ENCODE measurements at places on chromosomes 13 and 19.
A peak's percentile ranks its signal among the peaks of the same experiment; 100 is the strongest.

DNA sequence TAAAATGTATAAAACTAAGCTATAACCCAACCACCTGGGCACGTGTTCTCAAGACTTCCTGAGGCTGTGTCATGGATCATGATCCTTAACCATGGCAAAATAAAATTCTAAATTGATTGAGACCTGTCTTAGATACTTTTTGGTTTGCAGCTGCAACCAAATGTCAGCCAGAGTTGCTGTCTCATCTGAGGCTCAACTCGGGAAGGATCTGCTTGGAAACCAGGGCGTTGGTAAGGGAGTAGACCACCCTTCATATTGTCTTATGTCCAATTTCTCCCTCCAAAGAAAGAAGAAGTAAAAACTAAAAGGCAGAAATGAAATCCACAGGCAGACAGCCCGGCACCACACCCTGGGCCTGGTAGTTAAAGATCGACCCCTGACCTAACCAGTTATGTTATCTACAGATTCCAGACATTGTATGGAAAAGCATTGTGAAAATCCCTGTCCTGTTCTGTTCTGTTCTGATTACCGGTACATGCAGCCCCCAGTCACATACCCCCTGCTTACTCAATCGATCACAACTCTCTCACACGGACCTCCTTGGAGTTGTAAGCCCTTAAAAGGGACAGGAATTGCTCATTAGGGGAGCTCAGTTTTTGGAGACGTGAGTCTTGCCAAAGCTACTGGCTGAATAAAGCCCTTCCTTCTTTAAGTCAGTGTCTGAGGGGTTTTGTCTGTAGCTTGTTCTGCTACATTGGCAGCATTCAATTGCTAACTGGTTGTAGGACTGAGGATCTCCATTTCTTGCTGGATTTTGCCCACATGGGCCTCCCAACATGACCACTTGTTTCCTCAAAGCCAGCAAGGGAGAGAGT lies 22.9 kb upstream of the IGSF23 start:
- no peak for DNase-seq

DNA sequence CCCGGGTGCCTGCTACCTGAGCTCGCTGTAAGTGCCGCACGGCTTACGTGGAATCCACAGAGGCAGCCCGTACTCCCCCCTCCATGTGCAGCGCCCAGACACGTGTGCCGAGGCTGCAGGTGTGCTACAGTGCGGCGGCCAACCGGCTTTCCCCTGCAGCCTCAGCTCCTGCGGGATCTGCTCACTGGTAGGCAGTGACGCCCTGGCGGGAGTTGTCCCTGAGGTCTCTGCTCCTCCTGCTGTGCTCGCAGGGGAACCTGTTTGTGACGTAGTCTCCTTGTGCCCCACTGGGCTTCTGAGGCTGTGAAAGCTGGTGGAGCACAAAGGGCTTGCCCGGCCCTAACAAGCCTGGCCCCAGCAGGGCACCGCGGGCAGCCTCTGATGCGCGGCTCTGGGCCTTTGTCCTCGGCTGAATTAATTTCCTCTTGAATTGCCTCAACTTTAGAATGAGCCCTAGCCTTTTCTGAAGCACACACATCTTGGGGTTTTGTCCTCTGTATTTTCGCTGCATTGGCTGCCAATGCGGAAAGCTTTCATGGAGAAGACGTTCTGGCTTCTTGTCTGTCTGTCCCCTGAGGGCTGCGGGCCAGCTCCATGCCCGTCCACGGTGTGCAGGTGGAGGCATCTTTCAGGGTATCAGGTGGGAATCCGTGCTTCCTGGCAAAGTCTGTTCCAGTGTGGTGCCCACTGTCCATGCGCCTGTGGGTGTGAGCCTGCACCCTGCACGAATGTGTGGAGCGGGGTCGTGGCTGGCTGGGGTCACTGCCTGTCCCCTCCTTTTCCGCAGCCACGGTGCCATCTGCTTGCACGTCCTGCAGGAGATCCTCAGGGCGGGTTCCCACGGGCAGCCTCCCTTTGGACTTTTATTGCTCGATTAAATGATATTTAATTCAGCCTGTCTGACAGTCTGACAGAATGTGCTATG lies 77.3 kb upstream of the MCF2L start:
- peak; percentile 63 for DNase-seq

GRCh38 chr13:25213715-25214114 lies 41.6 kb upstream of the AMER2 start:
- DNase-seq = no peak

DNA sequence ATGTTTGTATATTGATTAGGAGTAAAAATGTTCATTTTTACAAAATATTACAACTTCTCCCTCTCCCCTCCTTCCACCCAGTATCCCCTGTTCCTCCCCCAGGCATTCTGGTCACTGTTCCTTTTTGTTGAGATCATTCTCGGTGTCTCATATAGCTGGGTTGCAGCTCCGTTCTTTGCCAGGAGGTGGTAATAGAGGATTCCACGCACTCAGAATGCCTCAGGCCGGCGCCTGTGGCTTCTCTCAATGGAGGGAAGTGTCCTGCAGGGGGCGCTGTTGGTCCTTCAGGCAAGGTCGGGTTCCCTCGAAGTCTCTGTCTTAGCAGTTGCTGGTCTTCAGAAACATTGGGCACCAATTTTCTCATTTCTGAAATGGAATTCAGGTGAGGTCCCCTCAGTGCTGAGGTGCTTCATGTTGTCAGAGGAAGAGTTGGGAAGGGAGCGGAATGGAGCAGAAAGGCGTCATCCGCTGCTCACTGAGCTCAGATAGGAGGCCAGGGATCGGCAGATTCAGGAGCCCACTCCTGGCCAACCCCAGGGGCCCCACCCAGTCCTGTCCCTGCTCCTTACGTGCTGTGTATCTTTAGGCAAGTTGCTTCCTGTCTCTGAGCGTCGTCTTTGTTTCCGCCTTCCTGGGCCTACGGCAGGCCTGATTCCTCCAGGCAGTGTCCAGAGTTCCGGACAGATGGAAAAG lies 10.3 kb upstream of the GARIN5A start:
- DNase-seq = no peak

DNA sequence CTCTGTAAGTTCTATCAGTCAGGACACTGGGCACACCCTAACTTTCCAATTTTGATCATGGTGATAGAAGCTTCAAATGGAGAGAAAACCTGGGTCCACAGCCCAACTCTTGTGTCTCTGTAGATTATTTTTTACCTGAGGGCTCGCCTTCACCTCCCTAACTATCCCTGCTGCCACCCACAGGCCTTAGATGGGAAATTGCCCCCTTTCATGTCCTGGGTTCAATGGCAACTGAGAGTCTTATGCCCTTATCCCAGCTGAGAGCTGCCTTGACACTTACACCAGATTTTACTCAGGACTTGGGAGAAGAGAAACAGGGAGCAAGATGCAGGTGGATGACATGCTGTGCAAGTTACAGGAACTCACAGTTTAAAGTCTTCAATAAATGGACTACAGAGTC lies 81.7 kb downstream of the RAP2A start:
- DNase-seq = no peak

DNA sequence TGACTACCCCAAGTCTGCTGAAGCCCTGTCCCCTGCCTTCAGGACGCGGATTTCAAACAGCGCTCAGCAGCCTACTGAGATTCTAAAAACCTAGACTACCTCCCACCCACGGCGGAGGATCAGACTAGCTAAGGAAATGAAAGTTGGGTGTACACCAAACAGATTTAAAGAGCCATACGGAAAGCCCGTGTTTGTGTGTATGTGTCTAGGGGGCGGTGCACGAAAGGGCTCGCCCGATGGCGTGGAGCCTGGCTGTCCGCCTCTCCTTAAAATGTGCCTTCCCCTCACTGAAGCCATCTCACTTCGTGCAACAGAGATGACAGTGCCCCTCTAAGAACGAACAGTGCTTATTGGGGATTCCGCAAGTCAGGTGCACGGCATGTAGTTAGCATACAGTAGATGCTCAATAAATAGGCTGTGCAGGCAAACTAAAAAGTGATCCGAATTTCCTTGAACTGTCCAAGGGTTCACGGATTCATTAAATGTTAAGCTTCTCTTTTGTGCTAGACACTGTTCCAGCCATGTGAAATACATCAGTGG lies 639 bp downstream of the LENG1 start:
- no peak for DNase-seq
